Peyer's patch (tissue), 4 donors: ENCODE measurements at places on chromosomes 11 and 22. TPM values are rescaled to one million over a fixed set of nuclear protein-coding genes. Genes with fewer than 3 reads are reported as not detected.

Gene DDIAS
- total RNA-seq, result not detected

DNA sequence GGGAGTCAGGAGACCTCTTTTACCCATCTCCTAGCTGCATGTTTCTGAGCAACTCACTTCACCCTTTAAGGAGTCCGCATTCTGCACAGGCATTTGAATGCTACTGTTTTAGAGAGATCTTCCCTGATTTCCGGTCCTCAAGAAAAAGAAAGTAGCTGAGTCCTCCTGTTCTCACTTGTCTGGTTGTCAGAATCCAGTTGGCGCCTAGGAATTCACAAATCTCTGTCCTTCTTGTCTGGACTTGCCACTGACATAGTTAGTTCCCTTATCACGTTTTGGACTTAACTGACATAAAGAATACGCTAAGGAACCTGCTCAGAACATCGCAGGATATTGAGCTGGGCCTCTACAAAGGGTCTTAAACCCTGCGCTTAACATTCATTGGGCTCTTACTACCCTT is 61.3 kb upstream of the OR5P2 start:
- DNase-seq, result no peak
- H3K4me1 ChIP-seq, result no peaks in the 10 kb centered on the region
- H3K27me3 ChIP-seq, result no peaks in the 10 kb centered on the region
- H3K27ac ChIP-seq, result no peak overlapping the region
- H3K36me3 ChIP-seq, result no peaks in the 10 kb centered on the region
- no peak overlapping the region for H3K4me3 ChIP-seq

- no peak for DNase-seq
- no peaks in the 10 kb centered on the region for H3K27me3 ChIP-seq
- H3K27ac ChIP-seq, result no peak overlapping the region
- H3K4me1 ChIP-seq, result no peaks in the 10 kb centered on the region
Measured at GRCh38 chr11:3338569-3339339, 40.2 kb downstream of the ZNF195 start.

- H3K36me3 ChIP-seq, result no peaks in the 10 kb centered on the region
- H3K27ac ChIP-seq, result no peak overlapping the region
- no peaks in the 10 kb centered on the region for H3K27me3 ChIP-seq
- no peak for DNase-seq
- peaks cover 12% of the 10 kb centered on the region for H3K4me1 ChIP-seq
Measured at GRCh38 chr11:117042689-117043088, 55.5 kb downstream of the SIK3 start.

DNA sequence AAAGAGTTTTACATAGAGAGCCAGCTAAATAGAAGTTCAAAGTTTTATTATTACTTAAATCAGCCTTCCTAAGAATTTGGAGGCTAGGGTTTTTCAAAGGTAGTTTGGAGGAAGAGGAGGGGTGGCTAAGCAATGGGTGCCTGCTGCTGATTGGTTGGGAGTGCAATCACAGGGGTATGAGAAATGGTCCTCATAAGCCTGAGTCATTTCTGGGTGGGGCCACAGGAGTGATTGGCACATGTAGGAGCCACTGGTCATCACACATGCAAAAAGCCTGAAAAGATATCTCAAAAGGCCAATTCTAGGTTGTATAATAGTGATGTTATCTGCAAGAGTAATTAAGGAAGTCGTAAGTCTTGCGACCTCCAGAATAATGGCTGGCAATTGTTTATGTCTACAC is 12.9 kb downstream of the OR51L1 start:
- H3K4me3 ChIP-seq, result no peak overlapping the region
- no peak for DNase-seq
- H3K36me3 ChIP-seq, result no peaks in the 10 kb centered on the region
- H3K4me1 ChIP-seq, result no peaks in the 10 kb centered on the region
- H3K27ac ChIP-seq, result no peak overlapping the region
- H3K27me3 ChIP-seq, result no peaks in the 10 kb centered on the region

DNA sequence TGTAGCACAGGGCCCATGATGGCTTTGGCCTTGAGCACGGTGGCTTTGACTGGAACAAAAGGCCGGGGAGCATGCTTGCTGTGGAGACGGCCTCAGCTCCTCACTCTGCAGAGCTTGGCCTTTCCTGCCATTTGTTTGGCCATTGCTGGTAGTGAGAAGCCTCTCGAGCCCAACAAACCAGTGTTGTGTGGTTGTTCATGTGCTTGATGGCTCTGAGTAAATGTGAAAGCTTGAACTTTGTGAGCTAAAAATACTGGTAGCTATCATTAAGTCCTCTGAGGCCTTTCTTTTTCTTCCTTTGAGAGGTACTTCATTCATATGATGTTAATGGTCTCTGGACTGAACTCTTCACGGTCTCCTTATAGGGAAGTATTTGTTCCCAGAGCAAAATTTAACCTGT is 39.6 kb downstream of the NAT10 start:
- no peaks in the 10 kb centered on the region for H3K27me3 ChIP-seq
- no peaks in the 10 kb centered on the region for H3K4me1 ChIP-seq
- no peak overlapping the region for H3K4me3 ChIP-seq
- no peak overlapping the region for H3K27ac ChIP-seq

DNA sequence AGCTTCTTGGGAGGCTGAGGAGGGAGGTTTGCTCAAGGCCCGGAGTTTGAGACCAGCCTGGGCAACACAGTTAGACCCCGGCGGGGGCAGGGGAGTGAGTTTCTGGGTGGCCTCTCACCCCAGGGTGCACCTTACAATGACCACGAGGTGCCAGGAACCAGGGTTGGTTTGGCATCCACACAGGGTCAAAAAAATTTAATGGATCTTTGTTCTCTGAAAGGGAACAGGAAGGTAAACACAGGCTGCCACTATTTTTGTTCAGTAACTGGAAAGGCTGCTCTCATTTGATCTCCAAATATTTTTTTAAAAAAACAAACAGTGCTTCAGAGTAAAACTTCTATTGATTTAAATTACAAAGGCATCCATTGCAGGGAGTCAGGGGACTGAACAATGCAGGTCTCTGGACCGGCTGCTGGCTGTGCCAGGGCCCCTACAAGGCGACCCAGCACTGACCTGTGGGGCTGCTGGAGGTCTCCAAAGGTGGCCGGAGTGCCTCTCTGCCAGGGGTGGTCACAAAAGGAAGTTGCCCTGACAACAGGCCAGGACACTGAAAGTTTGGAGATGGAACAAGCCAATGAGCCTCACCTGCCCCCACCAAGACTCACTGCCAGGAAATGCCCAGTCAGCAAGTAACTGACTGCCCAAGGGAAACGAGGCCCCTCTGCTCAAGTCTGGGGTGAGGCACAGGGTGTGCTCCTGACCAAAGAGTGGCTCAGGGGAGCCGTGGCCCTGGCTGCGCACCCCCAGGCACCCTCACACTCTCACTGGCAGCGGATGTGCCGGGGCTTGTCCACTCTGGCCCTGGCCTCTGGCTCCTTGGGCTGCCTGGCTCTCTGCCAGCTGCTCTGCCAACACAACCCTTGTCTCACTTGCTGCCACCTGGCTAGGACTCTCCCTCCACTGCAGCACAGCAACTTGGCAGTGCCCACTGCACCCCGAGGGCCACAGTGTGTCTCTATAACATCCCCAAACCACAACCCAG is 51.8 kb downstream of the ARFGAP3 start:
- no peaks in the 10 kb centered on the region for H3K36me3 ChIP-seq
- no peak for DNase-seq
- no peaks in the 10 kb centered on the region for H3K27me3 ChIP-seq
- H3K4me1 ChIP-seq, result no peaks in the 10 kb centered on the region
- H3K27ac ChIP-seq, result peak overlapping the region; percentile 17
- H3K4me3 ChIP-seq, result no peak overlapping the region

- H3K27ac ChIP-seq, result no peak overlapping the region
- no peaks in the 10 kb centered on the region for H3K4me1 ChIP-seq
- no peaks in the 10 kb centered on the region for H3K27me3 ChIP-seq
- DNase-seq, result no peak
- no peaks in the 10 kb centered on the region for H3K36me3 ChIP-seq
Measured at GRCh38 chr22:17827466-17827865, 53.2 kb upstream of the BID start.

GRCh38 chr22:35852076-35852475 is 134.4 kb downstream of the APOL5 start:
- H3K4me1 ChIP-seq, result no peaks in the 10 kb centered on the region
- DNase-seq, result no peak
- no peaks in the 10 kb centered on the region for H3K36me3 ChIP-seq
- no peaks in the 10 kb centered on the region for H3K27me3 ChIP-seq
- no peak overlapping the region for H3K27ac ChIP-seq
- H3K4me3 ChIP-seq, result no peak overlapping the region
